ENCODE measurements at places on chromosomes 2 and 18.

- H3K27ac ChIP-seq, result no peak overlapping the region
- peaks cover 34% of the 10 kb centered on the region for H3K27me3 ChIP-seq
- DNase-seq, result no peak
- H3K36me3 ChIP-seq, result no peaks in the 10 kb centered on the region
Observed at GRCh38 chr2:26845021-26845420, 2.9 kb upstream of the DPYSL5 start.

DNA sequence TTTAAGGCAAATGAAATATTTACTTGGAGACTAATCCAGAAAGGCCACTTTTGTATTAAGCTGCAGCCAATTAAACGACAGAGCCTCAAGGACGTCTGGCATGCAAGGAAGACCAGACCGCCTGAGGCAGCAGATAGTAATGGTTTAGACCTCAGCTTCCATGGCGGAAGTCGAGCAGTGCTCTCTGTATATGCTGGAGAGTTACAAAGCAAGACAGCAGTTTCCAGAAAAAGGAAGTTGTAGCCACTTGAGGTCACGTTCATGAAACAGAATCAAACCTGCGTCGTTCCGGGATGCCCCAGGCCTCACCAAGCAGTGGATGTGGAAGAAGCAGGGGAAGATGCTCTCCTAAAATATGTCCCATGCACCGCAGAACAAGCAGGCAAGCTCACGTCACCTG, 142.0 kb downstream of the PTGR3 start:
- H3K36me3 ChIP-seq, result peaks cover 16% of the 10 kb centered on the region
- no peaks in the 10 kb centered on the region for H3K27me3 ChIP-seq
- H3K4me3 ChIP-seq, result no peak overlapping the region
- no peak for DNase-seq
- peaks cover 7% of the 10 kb centered on the region for H3K4me1 ChIP-seq

DNA sequence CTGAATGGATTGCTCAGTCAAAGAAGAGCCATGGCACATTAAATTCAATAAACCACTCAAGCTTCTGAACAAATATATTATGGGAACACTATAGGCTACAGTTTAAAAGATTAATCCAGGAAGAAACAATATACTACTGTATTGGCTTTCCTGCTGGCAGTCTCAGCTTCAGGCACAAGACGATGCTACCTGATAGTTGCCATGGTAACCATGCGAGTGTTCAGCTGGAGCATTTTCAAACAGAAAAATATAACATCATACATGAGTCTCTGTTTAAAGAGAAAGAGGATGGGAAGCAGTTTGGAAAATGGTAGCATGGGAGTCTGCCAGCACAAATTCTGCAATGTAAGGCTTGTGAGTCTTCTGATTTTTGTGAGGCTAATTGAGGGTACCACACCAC, 65.9 kb upstream of the CPO start:
- DNase-seq, result no peak
- no peaks in the 10 kb centered on the region for H3K36me3 ChIP-seq
- H3K27me3 ChIP-seq, result no peaks in the 10 kb centered on the region
- H3K4me3 ChIP-seq, result no peak overlapping the region
- H3K27ac ChIP-seq, result no peak overlapping the region

DNA sequence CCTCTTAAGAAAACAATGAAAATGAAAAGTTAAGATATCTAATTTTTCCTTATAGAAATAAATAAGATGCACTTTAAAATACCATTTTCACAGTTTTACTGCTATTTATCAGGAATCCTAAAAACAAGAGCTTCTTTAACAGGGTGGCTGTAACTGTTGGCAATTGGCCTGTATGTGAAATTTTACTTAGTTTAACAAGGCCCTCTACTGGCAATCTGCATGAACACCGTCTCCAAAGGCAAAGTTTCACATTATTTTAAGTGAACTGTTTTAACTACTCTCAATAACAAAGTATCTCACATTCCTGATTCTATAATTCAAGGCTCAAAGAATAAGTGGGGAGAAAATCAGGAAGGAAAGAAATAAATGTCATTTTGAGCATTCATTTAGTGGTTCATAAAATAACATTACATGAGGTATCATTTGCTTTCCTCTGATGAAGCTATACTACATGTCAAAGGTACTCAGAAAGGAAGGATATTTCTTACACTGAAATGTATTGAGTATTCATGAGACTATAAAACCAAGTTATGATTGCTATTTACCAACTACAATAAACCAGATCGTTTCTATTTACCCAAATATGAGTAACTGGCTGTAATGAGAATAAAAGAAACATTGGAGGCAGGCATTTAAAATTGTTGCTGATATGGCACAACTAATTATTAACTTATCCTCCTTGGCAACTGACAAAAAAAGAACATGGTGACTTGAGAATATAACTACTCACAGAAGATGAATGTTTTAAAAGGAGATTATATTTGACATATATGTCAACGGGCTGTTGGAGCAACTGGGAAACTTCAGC, 7.0 kb downstream of the NCKAP5 start:
- H3K27me3 ChIP-seq, result no peaks in the 10 kb centered on the region
- H3K36me3 ChIP-seq, result no peaks in the 10 kb centered on the region
- H3K27ac ChIP-seq, result no peak overlapping the region
- no peak for DNase-seq
- H3K4me3 ChIP-seq, result no peak overlapping the region

- H3K27ac ChIP-seq, result no peak overlapping the region
- H3K4me3 ChIP-seq, result no peak overlapping the region
- no peak for DNase-seq
- peaks cover 3% of the 10 kb centered on the region for H3K4me1 ChIP-seq
Observed at GRCh38 chr18:3225588-3225987, 5.8 kb upstream of the MYOM1 start.

- no peak overlapping the region for H3K4me3 ChIP-seq
- DNase-seq, result no peak
- H3K27ac ChIP-seq, result no peak overlapping the region
- no peaks in the 10 kb centered on the region for H3K27me3 ChIP-seq
- H3K36me3 ChIP-seq, result no peaks in the 10 kb centered on the region
- peaks cover 65% of the 10 kb centered on the region for H3K4me1 ChIP-seq
Observed at GRCh38 chr2:213288913-213289700, 4.8 kb downstream of the SPAG16 start.

DNA sequence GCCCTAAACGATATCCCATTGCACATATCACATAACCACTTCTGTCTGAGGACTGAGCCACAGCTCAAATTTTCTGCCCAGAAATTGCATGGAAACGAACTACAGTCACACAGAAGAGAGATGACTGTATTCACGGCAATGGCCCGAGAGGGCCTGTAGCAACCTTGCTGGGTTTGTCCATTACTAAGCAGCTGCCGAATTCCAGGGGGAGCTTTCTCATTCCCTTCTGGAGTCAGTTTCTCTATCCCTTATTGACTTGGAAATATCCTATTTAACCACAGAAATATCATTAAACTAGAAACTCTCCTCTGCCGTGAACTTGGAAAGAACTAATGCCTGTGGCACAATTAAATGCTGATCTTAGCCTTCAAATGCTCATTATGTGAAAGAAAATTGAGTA, 183.9 kb downstream of the DNER start:
- no peaks in the 10 kb centered on the region for H3K36me3 ChIP-seq
- no peaks in the 10 kb centered on the region for H3K27me3 ChIP-seq
- DNase-seq, result no peak
- no peaks in the 10 kb centered on the region for H3K4me1 ChIP-seq
- no peak overlapping the region for H3K4me3 ChIP-seq

GRCh38 chr2:124884315-124884714, 859.2 kb downstream of the CNTNAP5 start:
- no peak overlapping the region for H3K4me3 ChIP-seq
- H3K36me3 ChIP-seq, result no peaks in the 10 kb centered on the region
- no peak overlapping the region for H3K27ac ChIP-seq
- no peaks in the 10 kb centered on the region for H3K4me1 ChIP-seq
- no peaks in the 10 kb centered on the region for H3K27me3 ChIP-seq

GRCh38 chr2:40279482-40279881, 172.4 kb downstream of the SLC8A1 start:
- no peaks in the 10 kb centered on the region for H3K36me3 ChIP-seq
- peaks cover 11% of the 10 kb centered on the region for H3K4me1 ChIP-seq
- peak overlapping the region; percentile 20 for H3K27ac ChIP-seq

GRCh38 chr18:75162467-75162866, 46.5 kb downstream of the PTGR3 start:
- H3K4me1 ChIP-seq, result no peaks in the 10 kb centered on the region
- no peaks in the 10 kb centered on the region for H3K27me3 ChIP-seq
- no peak overlapping the region for H3K4me3 ChIP-seq
- H3K36me3 ChIP-seq, result no peaks in the 10 kb centered on the region

- peak overlapping the region; percentile 26 for H3K27ac ChIP-seq
- no peaks in the 10 kb centered on the region for H3K27me3 ChIP-seq
- peak overlapping the region; percentile 64 for H3K4me3 ChIP-seq
- H3K36me3 ChIP-seq, result no peaks in the 10 kb centered on the region
- H3K4me1 ChIP-seq, result peaks cover 28% of the 10 kb centered on the region
- DNase-seq, result no peak
Observed at GRCh38 chr2:176554101-176555048, 285.1 kb downstream of the MTX2 start.

- H3K36me3 ChIP-seq, result no peaks in the 10 kb centered on the region
- no peak for DNase-seq
- H3K4me3 ChIP-seq, result no peak overlapping the region
- peaks cover 23% of the 10 kb centered on the region for H3K27me3 ChIP-seq
- H3K27ac ChIP-seq, result no peak overlapping the region
Observed at GRCh38 chr2:70902579-70902978, 33.1 kb upstream of the ATP6V1B1 start.

DNA sequence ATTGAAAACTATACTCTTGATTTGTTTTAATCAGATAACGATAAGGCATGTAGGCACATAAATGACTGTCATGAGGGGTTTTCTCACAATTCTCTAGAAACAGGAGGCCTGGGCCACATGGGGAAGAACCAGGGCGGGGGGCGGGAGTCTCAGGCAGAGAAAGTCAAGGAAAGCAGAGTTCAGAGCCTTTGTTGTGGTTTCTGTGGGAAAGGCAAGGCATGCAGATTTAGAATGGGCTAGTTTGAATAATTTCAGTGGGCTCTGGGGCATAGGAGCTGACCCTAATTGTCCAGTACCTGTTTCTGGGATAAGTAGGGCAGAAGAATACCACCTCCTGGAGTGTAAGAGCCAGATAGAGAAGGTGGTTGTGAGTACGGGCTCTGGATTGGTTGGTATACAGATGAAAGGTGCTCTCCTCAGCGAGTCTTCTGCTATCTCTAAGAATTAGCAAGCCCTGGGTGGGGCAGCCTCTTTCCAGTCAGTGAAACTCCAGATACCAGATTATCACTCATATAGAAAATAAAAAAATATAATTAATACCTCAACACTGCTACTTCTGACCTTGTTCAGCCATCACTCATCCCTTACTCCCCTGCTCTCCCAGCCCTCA, 41.5 kb upstream of the CYRIA start:
- H3K27me3 ChIP-seq, result peaks cover 4% of the 10 kb centered on the region
- no peaks in the 10 kb centered on the region for H3K36me3 ChIP-seq
- DNase-seq, result no peak
- no peak overlapping the region for H3K4me3 ChIP-seq
- no peak overlapping the region for H3K27ac ChIP-seq

DNA sequence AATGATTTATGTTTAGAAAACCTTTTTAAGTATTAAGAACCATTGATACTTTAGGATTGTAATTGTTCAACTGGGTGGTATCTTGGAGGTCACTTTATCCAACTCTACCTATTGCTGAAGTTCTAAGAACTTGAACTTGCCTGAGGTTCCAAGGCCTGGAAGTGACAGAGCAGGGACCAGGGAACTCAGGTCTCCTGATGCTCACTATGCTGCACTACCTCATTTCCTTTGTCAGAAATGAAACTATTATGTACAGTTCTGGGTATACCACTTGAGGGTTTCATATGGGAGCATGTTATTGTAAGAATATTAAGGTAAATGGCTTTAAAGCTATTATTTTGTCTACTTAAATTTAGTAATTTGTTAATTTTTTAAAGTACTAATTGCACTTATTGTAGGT, 3.0 kb downstream of the MBD5 start:
- H3K4me3 ChIP-seq, result no peak overlapping the region
- DNase-seq, result no peak
- H3K36me3 ChIP-seq, result no peaks in the 10 kb centered on the region
- no peak overlapping the region for H3K27ac ChIP-seq

DNA sequence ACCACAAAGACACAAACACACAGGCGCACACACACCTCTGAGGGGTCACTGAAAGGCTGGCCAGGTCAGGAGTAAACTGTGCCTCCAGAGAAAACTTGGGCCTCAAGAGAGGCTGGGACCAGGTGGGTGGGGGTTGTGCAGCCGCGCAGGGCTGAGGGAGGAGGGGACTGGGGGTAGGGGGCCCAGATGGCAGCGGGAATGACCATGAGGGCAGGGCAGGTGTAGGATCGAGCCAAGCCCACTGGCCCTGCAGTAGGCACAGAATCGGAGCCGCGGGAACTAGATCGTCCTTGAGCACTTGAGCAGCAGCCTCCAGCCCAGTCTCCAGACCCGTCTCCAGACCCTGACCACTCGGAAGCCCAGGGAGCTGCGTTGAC, 36.8 kb downstream of the ANKMY1 start:
- H3K4me1 ChIP-seq, result peaks cover 11% of the 10 kb centered on the region
- H3K27me3 ChIP-seq, result no peaks in the 10 kb centered on the region
- H3K36me3 ChIP-seq, result no peaks in the 10 kb centered on the region
- H3K4me3 ChIP-seq, result no peak overlapping the region

DNA sequence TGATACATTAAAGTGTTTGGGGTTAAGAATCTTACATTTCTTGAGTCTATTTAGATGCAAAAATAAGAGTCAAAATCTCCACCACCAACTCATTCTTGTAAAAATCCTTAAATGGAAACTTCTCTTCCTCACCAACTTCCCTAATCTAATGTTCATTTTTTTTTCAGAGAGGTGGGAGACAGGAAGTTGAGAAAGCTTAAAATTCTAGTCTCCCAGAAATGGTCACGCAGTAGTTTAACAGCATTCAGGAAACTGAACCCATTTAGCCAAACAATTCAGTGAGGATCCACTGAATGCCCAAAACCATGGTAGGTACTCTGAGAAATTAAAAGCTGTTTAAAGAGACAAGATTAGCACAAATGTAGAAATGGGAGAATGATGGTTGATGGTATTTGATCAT, 69.0 kb downstream of the TXNL1 start:
- no peaks in the 10 kb centered on the region for H3K36me3 ChIP-seq
- H3K4me3 ChIP-seq, result no peak overlapping the region
- H3K27ac ChIP-seq, result no peak overlapping the region
- no peak for DNase-seq
- H3K4me1 ChIP-seq, result no peaks in the 10 kb centered on the region
- H3K27me3 ChIP-seq, result no peaks in the 10 kb centered on the region

GRCh38 chr2:39933196-39933595, 154.1 kb upstream of the THUMPD2 start:
- DNase-seq, result no peak
- H3K36me3 ChIP-seq, result no peaks in the 10 kb centered on the region
- no peak overlapping the region for H3K4me3 ChIP-seq
- H3K27me3 ChIP-seq, result no peaks in the 10 kb centered on the region

DNA sequence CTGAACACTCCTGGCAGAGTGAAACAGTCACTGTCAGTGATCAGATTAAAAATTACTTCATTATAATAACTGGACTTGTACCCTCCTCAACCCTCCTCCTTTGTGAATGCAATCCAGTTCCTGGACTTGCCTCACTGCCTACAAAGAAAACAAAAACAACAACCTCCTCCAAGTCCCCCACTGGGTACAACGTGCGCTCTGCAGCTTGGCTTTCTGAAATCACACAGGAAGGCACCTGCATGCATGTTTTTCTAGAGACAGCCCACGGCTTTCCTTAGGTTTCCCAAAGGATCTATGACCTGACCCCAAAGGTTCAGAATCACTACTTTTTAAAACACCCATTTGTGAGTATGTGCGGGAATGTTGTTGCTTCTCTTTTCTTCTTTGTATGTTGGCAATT, 61.4 kb upstream of the TUBA3E start:
- no peak for DNase-seq
- H3K4me3 ChIP-seq, result no peak overlapping the region
- no peaks in the 10 kb centered on the region for H3K36me3 ChIP-seq

GRCh38 chr2:240847817-240848216, 20.8 kb upstream of the AGXT start:
- no peak for DNase-seq
- no peak overlapping the region for H3K27ac ChIP-seq
- H3K4me1 ChIP-seq, result no peaks in the 10 kb centered on the region
- H3K4me3 ChIP-seq, result no peak overlapping the region
